ENCODE measurements at places on chromosomes 6 and 20.

- DNase-seq = peak; percentile 34
Measured at GRCh38 chr6:96522465-96523009, 931 bp downstream of the UFL1 start.

DNA sequence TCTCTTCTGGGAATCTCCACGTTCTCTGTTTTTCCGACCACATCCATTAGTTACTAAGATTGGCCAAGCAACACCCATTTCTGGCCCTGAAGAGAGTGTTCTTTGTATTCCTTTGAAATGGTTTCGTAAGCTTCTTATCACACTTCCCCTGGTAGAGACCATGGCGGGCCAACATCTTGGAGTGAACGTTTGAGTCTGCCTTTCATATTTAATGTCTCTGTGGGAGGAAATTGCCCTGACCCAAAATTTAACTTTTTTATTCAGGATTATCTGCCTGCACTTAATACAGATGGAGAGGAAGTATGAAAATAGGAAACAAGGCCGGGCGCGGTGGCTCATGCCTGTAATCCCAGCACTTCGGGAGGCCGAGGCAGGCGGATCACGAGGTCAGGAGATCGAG, 177.0 kb upstream of the SNX9 start:
- DNase-seq = no peak

DNA sequence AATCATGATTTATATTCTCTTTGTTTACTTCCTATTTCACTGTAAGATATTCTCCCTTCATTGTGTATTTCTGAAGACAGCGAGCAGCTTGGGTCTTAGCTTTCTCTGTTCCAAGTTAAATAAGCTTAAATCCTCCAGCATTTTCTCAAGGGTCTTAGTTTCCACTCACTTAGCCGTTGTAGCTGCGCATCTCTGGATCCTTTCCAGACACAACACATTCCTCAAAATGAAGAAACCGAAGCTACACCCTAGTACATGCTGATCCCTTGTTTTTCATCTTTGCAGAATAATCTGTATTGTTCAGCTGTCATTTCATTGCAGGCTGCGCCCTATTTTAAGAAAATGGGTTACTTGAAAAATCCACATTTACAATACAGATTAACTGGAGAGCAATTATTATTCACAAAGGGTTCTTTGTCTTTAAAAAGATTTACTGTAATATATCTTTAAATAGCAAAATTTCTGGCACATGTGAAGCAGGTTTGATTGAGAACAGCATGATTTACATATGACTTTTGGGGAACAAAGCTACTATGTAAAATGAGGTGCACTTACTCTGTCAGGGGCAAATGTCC, 375.8 kb downstream of the QKI start:
- DNase-seq = peak; percentile 35

DNA sequence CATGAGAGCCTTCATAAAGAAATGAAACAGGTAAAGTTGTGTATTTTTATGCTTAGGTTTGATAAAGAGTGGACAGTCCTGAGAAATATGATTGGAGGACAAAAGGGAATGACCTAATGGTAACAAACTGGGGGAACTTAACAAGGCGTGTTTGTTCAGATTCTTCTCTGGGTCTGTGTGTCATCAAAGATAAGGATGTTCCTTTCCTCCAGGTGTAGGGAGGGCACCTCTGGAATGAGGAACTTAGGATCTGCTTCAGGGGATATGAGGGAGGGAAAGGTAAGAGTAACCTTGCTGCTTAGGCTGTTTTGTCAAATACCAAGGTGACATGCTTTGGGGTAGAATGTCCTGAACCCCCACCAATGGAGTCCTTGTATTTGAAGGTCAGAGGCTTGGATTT, 291.9 kb downstream of the KCNQ5 start:
- DNase-seq = no peak

GRCh38 chr20:4147319-4147718, 132.0 kb upstream of the RNF24 start:
- DNase-seq = no peak

- no peak for DNase-seq
Measured at GRCh38 chr6:34772940-34773339, 15.6 kb downstream of the SNRPC start.

DNA sequence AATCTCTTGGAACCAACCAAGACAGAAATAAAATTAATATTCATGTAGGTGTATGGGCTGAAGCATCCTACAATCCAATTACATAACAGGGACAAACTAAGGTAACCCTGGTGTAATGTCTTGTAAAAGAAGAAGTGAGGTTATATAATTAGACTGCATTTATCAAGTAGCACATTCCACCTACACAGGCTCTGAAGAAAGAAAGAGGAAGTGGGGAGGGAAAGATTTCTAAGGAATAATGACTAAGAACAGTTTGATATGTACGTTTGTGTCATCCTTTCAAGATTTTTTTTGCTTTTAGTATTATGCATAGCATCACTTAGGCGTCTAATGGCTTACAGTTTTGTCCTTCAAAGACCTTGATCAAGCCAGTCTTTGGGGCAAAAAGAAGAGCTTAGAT, 139.7 kb downstream of the PLCB1 start:
- DNase-seq = peak; percentile 27

GRCh38 chr6:150301846-150302519, 66.8 kb upstream of the IYD start:
- peak; percentile 65 for DNase-seq

DNA sequence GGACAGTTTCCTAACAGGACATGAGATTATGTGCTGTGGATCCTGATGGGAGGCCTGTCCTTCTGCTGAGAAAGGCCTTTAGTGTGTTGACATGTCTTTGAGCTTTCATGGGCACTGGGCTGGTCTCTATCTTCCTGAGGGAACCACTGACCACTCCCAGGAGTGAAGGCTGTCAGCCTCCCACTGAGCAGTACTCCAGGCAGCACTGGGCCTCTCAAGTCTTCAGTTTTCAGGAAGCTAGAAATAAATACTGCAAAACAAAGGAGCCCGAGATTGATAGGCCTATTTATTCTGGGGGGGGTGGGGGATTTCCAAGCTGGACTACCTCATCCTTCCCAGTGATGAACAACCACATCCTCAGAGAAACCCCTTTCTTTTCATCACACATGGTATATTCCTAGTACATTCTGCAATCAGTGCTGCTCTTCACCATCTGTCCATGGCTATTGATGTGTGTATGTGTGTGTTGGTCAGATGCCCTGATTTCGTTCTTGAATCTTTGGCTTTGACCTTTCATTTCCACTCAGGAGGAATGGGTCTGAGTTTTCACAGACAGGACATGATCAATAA, 180.9 kb upstream of the SPTLC3 start:
- no peak for DNase-seq

DNA sequence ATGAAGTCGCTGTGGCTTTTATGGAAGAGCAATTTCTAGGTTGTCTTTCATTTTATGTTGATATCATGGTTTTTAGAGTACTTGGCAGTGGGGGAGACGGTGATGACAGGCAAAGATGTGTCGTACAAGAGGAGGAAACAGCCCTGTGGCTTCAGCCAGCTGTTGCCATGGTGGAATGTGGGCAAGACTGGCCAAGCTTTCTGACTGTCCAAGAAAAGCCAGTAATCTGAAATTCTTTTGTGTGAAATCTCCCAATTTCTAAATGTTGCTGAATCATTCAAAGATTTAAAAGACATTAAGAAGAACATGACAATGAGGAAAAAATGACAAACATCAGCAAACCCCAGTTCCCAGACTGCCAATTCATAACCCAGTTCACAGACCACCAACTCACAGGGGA, 23.1 kb downstream of the PFDN4 start:
- DNase-seq = no peak

- DNase-seq = no peak
Measured at GRCh38 chr6:89045011-89045387, 35.6 kb upstream of the PNRC1 start.

GRCh38 chr6:104527311-104527710, 332.4 kb downstream of the HACE1 start:
- no peak for DNase-seq

GRCh38 chr20:16433293-16433580, 140.0 kb downstream of the KIF16B start:
- DNase-seq = no peak

- peak; percentile 14 for DNase-seq
Measured at GRCh38 chr6:127367023-127367375, 23.6 kb upstream of the ECHDC1 start.

GRCh38 chr20:25116739-25117458, 35.0 kb upstream of the VSX1 start:
- no peak for DNase-seq

- DNase-seq = no peak
Measured at GRCh38 chr20:63216849-63217471, 1.0 kb upstream of the YTHDF1 start.

DNA sequence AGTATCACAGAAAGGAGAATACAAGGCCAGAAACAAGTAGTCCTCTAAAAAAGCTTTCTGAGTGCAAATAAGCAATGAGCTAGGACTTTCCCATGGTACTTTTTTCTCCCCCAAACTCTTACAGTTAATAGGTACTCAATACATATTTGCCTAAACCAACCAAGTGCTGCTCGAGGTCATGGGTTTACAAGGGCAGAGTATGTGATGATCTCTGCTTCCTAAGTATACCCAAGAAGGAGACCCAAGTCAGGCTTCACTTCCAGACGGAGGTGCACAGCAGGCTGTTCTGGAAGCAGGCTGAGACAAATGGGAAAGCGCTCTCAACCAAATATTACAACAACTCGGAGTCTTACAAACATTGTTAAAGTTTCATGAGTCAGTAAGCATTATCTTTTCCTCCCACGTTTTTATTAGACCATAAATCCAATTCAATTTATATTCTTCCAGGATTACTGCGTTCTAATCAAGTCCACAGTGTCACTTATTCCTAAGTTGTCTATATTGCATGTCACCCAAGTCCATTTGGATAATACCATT, 8.1 kb downstream of the FYN start:
- DNase-seq = peak; percentile 25

DNA sequence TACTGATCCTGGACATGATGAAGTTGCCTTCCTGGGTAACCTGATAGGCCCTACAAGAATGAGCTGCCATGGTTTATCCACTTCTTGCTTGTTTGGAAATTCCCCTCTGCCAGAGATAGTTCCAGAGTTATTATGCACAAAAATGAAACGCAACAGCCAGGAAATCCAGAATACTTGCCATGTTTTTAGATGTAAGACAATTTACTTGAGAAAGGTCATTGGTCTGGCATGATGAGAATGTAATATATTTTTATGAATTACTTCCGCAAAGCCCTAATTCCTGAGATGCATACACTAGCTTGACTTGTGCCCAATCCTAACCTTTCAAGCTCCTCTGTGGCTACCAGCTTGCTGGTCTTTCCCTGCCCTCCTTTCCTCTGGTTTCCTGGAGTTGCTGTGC, 27.9 kb upstream of the NT5E start:
- peak; percentile 87 for DNase-seq

- no peak for DNase-seq
Measured at GRCh38 chr6:7680393-7681075, 45.4 kb upstream of the BMP6 start.

DNA sequence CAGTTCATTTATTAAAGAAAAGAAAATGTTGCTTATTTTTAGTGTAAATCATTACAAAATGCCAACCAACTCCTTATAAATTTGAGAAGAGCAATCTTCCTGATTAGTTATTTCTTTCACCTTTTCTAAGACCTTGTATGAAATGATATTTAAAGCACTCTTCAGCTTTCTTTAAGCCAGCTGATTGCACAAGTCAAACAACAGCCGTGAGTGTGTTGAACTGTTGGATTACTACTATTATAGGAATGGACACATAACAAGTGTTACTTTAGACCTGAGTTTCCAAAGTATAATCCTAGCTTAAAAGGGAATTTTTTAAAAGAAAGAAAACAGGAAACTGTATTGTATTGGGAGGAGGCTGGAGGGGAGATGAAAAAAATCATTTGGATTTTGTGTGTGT, 26.8 kb upstream of the GLP1R start:
- no peak for DNase-seq

GRCh38 chr6:32956176-32956575, 3.3 kb upstream of the HLA-DMA start:
- DNase-seq = no peak

GRCh38 chr6:125945378-125946141, 11.0 kb upstream of the HINT3 start:
- peak; percentile 71 for DNase-seq

DNA sequence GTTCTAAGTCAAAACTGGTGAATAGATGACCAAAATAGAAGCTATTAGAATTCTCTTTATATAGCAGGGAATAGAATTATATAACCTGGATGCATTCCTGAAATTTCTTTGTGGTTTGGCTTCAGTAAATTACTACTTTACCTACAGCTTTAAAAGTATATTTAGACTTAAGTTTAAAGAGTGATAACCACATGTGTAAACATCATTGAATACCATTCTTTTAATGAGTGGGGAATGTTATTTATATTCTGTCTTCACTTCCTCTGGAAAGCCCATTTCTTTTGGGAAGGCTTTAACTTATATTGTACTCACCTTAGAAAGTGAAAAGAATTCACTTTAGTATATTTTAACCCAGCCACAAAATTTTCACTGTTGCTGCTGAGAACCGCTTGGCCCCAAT, 39.1 kb downstream of the PLEKHG1 start:
- DNase-seq = no peak

- peak; percentile 95 for DNase-seq
Measured at GRCh38 chr6:138970856-138971425, 17.1 kb downstream of the REPS1 start.

DNA sequence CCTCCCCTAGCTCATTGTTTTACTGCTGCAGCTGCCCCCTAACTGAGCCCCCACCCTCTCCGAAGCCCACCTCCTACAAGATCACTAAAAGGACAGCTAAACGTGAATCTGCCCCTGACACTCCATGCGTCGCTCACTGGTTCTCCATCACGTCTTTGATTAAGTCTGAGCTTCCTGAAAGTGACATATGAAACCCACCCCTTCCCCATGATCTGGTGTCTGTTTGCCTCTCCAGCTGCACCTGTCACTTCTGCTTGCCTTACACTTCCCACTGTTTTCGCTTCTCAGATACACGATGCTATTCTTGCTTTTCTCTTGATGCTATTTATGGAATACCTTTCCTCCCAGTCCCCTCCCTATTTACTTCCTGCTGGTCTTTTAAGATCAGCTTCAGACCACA, 8.0 kb upstream of the PERP start:
- DNase-seq = no peak

DNA sequence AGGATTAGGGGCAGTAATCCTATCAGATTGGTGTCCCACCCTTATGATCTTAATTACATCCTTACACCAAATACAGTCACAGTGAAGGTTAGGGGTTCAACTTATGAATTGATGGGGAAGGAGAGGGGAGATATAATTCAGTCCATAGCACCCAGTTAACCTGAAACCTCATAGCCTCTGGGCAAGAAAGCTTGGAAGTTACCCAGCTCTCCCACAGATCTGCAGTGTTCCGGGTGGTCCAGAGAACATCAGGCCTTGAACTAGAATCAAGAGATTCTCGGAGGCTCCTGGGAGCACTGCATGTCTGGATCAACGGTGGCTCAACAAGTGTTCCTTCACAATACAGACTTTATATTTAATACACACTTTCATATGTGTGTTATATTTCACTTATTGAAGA, 392.6 kb upstream of the MARCKS start:
- DNase-seq = peak; percentile 34

Data from EH (cell line).